Substantia nigra (tissue), 51 donors: ENCODE measurements at places on chromosomes 1 and 21.

GRCh38 chr1:153626904-153627714 lies at the start of gene S100A13:
S100A13 (minus strand) TSS chr1:153627505; CDS start chr1:153626472, 1,033 bp downstream.
- peak; percentile 82 for DNase-seq

DNA sequence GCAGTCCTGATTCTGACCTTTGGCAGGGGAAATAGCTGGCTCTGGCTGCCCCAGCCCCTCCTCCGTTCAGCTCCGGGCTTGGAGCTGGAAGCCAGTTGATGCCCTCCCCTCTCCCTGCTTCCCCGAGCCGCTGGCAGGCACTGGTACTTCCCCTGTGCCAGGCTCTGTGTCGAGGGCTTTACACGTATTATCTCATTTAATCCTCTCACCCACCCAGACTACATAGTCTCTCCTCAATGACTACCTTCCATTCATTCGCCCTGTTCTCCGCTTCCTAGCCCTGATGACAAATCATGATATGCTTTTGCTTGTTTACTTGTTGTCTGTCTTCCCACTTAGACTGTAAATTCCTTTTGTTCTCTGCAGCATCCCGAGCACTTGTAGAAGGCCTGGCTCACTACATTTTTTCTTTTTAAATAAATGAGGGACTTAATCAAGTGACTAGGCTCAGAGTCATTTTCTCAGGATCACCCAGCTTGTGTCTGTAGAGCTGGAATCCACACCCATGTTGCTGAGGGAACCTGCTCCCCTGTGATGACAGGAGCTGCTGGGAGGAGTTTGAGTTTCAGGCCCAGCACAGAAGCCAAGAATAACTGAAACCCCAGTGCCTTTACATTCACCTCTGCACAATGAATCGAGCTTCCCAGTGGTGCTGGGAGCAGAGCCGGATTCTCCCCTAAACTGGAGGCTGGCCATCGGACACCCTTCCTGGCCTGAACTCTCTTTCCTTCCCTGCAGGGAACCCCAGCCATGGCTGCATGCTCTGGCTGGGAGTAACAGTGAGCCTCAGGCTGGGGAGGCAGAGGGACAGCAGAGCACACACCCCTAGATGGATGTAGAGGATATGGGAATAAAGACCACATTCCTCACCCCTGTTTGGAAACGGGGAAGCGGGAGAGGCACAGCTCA lies 58.3 kb downstream of the UBIAD1 start:
- DNase-seq = no peak

- DNase-seq = no peak
Observed at GRCh38 chr1:5379176-5379759, 613.0 kb downstream of the NPHP4 start.

GRCh38 chr1:184974056-184974836 lies at the start of gene NIBAN1:
NIBAN1 (minus strand) TSS chr1:184974508; CDS start chr1:184974356, 152 bp downstream.
- DNase-seq = no peak

- no peak for DNase-seq
Observed at GRCh38 chr1:225865514-225865913, 16.7 kb downstream of the TMEM63A start.

DNA sequence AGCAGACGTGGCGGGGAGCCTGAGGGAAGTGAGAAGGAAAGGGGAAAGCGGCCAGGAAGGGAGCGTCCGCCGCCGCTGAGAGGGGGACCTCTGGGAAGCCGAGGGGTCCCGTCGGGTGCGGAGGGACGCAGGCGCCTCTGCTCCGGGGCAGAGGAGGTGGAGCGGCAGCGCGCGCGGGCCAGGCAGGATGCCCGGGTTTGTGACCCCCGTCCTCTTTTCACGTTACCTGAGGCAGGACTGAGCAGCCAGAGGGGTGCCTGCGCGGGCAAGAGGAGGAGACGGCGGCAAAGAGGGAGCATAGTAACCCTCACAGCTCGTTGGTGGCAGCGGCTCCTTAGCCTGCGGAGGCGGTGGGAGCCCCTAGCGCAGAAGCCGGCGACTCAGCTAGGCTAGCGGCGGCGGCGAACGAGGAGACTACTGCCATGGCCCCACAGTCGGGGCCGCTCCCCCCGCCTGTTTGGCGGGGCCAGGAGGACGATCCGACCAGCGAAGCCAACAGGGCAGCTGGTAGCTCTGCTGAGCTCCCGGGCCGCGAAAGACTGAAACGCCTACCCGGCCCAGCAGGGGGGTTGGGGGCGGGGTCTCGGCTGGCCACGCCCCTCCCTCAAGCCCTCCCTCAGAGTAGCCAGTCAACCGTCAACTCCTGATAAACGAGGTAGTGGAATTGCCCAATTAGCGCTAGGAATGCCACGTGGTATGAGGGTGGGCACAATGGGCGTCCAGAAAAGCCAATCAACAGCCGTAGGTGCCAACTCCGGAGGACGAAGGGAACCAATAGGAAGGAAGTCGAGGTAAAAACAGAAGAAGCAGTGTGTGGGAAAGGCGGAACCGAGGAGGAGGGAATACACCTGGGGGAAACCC lies at the start of gene TESK2:
TSS of gene TESK2 (minus strand) at position 538 of the 861 bp plus-strand sequence. CDS start 33,378 bp downstream, outside the sequence.
- DNase-seq = peak; percentile 98

DNA sequence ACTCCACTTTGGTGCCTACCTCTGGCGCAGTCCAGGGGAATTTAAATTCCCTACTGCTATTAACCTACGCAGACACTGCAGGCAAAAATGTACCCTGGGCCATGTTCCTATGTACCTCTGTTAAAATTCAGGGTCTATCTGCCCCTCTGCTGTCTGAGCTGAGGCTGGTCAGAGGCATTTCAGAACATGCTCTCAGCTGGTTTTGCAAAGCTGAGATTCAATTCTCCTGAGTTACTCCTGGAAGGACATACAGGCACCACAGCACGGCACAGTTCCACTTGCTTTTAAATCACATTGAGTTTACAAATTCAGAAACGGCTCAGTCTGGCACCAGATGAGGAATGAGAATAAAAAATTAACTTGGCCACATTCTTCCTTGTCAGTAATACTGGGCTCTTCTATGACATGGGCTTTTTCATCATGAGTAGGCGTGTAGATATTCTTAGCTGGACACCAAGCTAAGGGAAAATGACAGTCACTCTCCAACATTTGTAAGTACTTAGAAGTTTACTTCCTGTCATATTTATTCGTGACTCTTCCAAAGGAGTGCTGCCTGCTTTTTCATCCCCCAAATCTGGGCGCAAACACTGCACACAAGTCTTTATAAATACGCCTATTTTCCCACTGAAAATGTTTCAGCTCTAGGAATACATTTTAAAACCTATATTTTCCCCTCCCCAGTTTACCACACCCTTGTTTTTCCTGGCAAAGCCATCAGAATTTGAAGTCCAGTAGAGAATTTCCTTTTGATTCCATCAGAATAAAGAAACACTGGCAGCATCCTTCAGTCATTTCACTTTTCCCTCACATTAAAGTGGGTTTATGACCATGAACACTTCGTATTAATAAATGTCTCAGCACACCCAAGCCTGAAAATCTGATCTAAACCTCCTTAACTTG lies 1.9 kb downstream of the C1orf198 start:
- no peak for DNase-seq

GRCh38 chr1:23475134-23475628 lies 8.8 kb downstream of the ASAP3 start:
- no peak for DNase-seq

DNA sequence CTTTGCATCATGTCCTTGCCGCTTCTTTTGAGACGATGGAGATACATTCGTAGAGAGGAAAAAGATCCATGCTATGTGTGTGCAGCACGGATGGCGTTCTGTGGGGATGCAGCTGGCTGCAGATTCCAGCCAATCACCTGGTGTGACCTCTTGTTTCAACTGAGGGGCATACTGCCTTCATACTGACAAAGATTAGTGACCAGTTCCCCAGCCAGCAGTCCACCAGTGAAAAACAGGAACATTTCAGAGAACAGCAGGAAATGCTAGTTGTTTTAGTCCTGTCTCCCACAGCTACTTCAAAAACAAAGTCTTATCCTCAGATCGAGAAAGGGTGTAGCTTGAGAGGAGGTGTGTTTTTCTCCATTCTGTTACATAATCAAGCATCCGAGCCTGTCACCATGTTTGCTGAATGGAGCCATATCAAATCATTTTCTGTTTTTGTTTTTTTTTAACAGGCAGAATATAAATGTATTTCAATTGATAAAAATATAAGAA lies 255.7 kb upstream of the FMN2 start:
- DNase-seq = no peak

DNA sequence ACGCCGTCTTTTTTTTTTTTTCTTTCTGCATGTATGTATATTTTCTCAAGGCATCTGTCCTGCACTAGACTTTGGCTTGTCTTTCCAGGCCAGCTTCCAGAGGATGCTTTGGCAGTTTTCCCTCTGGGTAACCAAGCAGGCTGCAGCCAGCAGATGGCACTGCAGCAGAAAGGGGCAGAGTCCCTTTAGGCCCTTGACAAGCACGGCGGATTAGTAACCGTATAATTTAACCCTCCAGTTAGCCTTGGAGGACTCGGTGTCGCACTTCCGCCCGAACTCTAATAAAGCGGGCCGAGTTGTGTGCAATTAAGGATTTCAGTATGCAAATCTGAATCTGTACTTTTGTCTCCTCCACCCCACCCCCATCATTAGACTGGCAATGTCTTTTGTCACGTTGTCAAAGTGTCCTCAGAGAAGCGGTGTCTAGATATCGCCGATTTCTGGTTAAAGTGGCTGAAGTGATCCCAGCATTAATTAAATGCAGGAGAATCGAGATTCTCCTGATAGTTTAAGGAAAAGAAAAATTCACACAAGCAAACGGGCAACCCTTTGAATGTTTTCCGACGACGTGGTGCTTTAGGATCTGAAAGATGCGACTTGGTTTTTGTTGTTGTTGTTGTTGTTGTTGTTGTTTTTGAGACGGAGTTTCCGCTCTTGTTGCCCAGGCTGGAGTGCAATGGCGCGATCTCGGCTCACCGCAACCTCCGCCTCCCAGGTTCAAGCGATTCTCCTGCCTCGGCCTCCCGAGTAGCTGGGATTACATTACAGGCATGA lies 1.1 kb upstream of the TMEM167B start:
- DNase-seq = peak; percentile 84

- no peak for DNase-seq
Observed at GRCh38 chr1:37714689-37715088, 22.4 kb downstream of the CDCA8 start.

DNA sequence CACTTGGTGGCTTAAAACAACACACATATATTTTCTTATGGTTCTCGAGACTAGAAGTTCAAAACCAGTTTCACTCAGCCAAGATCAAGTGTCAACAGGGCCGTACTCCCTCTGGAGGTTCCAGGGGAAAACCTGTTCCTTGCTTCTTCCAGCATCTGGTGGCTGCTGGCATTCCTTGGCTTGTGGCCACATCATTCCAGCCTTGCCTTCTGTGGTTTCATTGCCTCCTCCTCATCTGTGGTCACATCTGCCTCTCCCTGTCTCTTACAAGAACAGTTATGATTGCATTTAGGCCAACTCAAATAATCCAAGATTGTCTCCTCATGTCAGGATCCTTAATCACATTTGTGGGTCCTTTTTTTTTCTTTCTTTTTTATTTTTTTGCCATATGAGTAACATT lies 240.7 kb upstream of the HOOK1 start:
- DNase-seq = no peak

GRCh38 chr1:185974367-185975170 lies 240.4 kb downstream of the HMCN1 start:
- no peak for DNase-seq

DNA sequence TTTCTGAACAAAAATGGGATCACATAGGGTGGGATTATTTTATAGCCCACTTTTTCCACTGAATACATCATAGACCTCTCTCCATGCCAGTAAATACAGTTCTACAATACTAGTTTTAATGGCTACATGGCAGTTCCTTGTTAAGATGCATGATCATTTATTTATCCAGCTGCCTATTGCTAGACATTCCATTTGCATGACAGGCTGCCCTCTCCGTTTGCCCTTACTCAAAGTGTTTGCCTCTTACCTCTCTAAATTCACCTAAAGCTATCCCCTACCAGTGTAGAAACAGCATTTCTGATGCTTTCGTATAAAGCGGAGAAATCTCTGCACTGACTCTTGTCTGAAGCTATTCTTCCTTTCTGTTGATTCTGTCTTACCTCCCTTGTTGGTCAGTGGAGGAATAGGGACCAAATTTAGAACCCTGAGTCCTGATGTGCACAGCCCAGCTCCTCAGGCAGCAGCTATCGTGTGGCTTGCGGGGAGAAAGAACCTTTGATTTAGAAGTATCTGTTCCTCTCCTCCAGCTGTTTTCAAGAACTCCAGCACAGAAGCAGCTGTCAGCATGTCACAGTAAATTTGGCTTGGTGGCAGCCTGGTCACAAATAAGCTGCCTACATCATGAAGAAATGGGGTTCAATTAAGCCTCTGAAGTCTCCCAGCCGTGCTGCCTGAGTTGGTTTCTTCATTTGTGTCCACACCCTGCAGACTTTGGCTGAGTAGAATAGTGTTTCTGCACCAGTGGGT lies 337.3 kb downstream of the PRDM2 start:
- no peak for DNase-seq

GRCh38 chr21:35138665-35139381 lies 89.7 kb upstream of the RUNX1 start:
- DNase-seq = no peak

DNA sequence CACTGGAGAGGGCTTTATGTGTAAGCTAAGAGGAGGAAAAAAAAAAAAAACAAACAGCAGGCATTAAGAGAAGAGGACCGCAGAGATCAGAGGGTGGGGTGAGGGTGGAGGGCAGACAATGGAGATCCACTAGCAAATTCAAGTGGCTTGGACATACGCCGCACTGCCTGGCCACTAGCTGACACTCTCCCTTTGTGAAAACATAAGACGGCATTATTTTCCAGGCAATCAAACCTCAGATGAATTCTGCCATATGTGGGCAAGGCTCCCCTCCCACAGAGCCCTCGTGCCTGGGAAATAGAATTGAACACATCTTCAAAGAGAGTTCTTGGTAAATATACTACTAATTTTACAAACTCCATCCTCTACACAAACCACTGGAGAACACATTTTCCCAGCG lies 53.6 kb downstream of the ERG start:
- DNase-seq = no peak

DNA sequence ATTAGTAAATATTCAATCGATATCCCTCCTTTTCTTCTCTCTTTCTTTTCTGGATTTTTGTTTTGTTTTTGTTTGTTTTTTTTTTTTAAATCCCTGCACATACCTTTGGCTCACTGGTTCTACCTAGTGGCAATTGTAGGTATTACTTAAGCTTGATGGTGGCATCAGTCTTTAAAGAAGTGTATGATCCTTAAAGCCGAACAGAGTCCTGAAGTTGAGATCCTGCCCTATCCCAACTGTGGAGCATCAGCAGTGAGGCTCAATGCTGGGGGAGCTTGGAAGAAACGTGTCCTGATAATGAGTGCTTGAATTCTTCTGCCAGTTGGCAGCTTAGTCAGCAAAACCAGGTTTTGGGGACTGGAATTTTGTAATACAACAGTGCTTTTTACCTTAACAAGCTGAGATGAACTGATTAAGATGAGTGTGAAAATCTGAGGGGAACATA lies 60.8 kb downstream of the FASLG start:
- no peak for DNase-seq

GRCh38 chr1:4797016-4797410 lies 142.6 kb downstream of the AJAP1 start:
- no peak for DNase-seq

- no peak for DNase-seq
Observed at GRCh38 chr1:3795453-3796214, 664 bp downstream of the LRRC47 start.

DNA sequence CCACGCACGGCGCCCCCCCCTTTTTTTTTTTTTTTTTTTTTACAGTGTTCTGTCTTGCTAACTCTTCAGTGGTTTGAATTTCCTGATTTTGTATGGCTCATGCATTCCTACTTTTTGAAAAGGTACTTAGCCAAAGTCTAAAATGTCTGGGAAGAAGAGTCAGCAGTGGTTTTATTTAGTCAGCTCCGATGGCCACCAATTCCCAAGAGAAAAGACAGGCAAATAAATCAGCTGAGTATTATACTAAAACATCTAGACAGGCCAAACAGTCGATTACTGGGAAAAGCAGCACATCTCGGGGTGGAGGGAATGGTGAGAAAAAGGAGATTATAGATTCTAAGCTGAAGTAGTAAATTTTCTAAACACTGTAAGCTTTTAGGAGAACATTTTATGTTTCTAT lies 192.5 kb upstream of the ZRANB2 start:
- DNase-seq = no peak
